A549 treated with AZD2906 at 1 μM for 4 hours (cell line): ENCODE measurements at places on chromosomes 13 and 19. TPM values are rescaled to one million over a fixed set of nuclear protein-coding genes. Genes with fewer than 3 reads are reported as not detected.

N4BP2L2 gene
- total RNA-seq, result 16.8 to 23.9 TPM (median 20.7 TPM) in 5 replicates

KL gene
- 0.02 to 0.06 TPM (median 0.03 TPM) in 5 replicates for total RNA-seq

PRPF31 gene
- total RNA-seq, result 104 to 124 TPM (median 113 TPM) in 5 replicates

BSG gene
- total RNA-seq, result 658 to 742 TPM (median 709 TPM) in 5 replicates

ZNF708 gene
- 0.79 to 1.3 TPM (median 0.85 TPM) in 5 replicates for total RNA-seq

PCCA gene
- total RNA-seq, result 7.9 to 8.8 TPM (median 8.0 TPM) in 5 replicates

ZNF442 gene
- total RNA-seq, result not detected in 5 replicates

ZNF536 gene
- total RNA-seq, result 0.02 TPM in 1 of 5 replicates, not detected in the others

ZNF470 gene
- 1.3 to 1.7 TPM (median 1.5 TPM) in 5 replicates for total RNA-seq

CYP4F11 gene
- 4.6 to 6.7 TPM (median 5.5 TPM) in 5 replicates for total RNA-seq

BRCA2 gene
- total RNA-seq, result 3.5 to 7.4 TPM (median 3.6 TPM) in 5 replicates

ZNF548 gene
- total RNA-seq, result 2.9 to 4.1 TPM (median 3.7 TPM) in 5 replicates

TRIM13 gene
- total RNA-seq, result 15.3 to 16.6 TPM (median 15.8 TPM) in 5 replicates

ZNF726 gene
- 0.41 to 0.60 TPM (median 0.46 TPM) in 5 replicates for total RNA-seq

PRSS57 gene
- total RNA-seq, result 0.17 to 0.18 TPM in 2 of 5 replicates, not detected in the others

NUMBL gene
- 63.3 to 78.9 TPM (median 77.9 TPM) in 5 replicates for total RNA-seq

STK24 gene
- total RNA-seq, result 59.9 to 68.5 TPM (median 68.3 TPM) in 5 replicates

LGALS7B gene
- 0.39 to 0.75 TPM (median 0.51 TPM) in 4 of 5 replicates, not detected in the other for total RNA-seq

S1PR5 gene
- 0.97 to 1.5 TPM (median 1.4 TPM) in 5 replicates for total RNA-seq

CLEC4M gene
- total RNA-seq, result not detected in 5 replicates
